Keratinocyte (primary cell): ENCODE measurements at places on chromosomes 4 and X. TPM values are rescaled to one million over a fixed set of nuclear protein-coding genes. Genes with fewer than 3 reads are reported as not detected.

GRCh38 chr4:17630228-17630627 lies 15.8 kb downstream of the MED28 start:
- no peak overlapping the region for H3K4me3 ChIP-seq
- DNase-seq = no peak
- no peaks in the 10 kb centered on the region for H3K4me1 ChIP-seq
- H3K27me3 ChIP-seq = no peaks in the 10 kb centered on the region

DNA sequence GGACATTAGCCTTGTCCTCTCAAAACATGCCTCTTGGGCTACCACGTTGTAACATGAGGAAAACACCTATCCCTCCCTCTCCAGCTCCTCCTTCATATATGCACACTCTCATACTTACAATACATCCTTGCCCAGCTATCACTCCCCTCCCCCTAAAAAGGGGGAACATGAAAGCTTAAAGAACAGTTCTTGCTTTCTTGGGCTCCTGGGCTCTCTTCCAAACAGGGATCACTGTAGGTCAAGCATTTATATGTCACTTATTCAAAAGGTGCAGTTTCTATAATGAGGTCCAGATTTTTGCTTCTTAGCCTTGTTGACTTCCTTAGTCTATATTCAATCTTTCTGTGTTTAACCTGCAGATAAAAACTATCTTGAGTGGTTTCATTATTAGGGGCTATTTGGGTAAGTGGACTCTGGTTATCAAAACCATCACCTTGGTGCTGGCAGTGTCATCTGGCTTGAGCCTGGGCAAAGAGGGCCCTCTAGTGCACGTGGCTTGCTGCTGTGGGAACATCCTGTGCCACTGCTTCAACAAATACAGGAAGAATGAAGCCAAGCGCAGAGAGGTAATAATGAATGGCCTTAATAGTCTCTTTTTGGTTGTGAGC lies 119.4 kb downstream of the AKAP4 start:
- no peaks in the 10 kb centered on the region for H3K27me3 ChIP-seq
- H3K4me1 ChIP-seq = no peaks in the 10 kb centered on the region
- H3K27ac ChIP-seq = no peak overlapping the region

- H3K36me3 ChIP-seq = no peaks in the 10 kb centered on the region
- DNase-seq = no peak
- H3K4me3 ChIP-seq = no peak overlapping the region
- no peak overlapping the region for H3K27ac ChIP-seq
These were observed 47.8 kb downstream of the COMMD8 start for GRCh38 chr4:47415719-47416118.

DNA sequence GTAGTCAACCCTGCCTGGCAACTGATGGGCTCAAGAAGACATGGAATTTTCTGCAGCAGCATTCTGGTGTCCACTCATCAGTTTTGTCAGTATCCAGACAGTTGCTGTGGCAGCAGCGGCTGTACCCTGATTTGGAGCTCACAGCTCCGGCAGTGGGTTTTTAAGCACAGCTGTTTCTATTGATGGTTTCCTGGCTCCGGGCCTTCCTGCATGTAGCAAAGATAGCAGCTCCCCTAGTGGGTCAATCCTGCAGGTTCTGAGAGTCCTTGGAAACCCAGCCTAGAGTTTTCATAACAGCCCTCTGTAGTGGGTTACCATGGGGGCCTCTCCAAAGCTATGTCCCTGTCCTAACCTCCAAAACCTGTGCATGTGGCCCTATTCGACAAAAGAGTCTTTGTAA lies 84.0 kb upstream of the ATP6AP2 start:
- H3K4me3 ChIP-seq = no peak overlapping the region
- no peak overlapping the region for H3K27ac ChIP-seq
- DNase-seq = no peak
- no peaks in the 10 kb centered on the region for H3K36me3 ChIP-seq

DNA sequence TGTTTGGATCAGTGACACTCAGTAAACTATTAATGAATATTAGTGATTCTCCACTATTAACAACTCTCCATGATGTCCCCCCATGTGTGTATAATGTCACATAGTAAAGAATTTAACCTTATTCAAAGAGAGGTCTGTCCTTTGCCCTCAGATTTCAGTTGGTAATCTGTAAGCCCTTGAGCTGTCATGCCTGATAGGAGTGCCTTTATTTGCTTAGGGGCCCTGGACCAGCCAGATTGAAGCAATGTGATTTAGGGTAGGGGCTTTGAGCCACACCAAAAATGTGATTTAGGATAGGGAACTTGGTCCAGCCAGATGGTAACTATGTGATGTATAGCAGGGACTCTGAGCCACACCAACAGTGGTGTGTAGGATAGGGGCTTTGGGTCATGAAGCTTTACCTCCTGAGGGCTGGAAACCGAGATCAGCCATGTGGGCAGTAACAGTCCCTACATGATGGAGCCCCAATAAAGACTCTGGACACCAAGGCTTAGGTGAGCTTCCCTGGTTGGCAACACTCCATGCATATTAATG lies 44.3 kb upstream of the PAGE4 start:
- no peaks in the 10 kb centered on the region for H3K4me1 ChIP-seq
- DNase-seq = no peak
- no peak overlapping the region for H3K4me3 ChIP-seq
- no peaks in the 10 kb centered on the region for H3K27me3 ChIP-seq
- H3K36me3 ChIP-seq = no peaks in the 10 kb centered on the region
- H3K27ac ChIP-seq = no peak overlapping the region

DNA sequence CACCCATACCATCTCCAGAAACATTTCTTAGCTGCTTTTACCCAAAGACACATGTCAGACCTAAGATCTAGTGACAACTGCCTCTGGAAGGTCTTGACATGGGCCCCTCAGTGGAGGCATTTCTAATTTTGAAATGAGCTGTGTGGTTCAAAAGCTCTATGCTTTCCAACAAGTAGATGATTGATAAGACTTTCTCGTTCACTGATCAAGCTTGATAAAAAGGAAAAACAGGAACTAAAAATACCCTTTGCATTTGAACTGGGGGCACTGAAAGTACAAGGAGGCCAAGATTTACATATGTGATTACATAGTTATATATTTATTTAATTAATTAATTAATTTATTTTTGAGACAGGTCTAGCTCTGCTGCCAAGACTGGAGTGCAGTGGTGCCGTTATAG lies 61.3 kb upstream of the SCOC start:
- H3K4me1 ChIP-seq = peaks cover 18% of the 10 kb centered on the region
- DNase-seq = no peak
- H3K36me3 ChIP-seq = no peaks in the 10 kb centered on the region
- H3K27ac ChIP-seq = no peak overlapping the region
- H3K4me3 ChIP-seq = no peak overlapping the region
- no peaks in the 10 kb centered on the region for H3K27me3 ChIP-seq

DNA sequence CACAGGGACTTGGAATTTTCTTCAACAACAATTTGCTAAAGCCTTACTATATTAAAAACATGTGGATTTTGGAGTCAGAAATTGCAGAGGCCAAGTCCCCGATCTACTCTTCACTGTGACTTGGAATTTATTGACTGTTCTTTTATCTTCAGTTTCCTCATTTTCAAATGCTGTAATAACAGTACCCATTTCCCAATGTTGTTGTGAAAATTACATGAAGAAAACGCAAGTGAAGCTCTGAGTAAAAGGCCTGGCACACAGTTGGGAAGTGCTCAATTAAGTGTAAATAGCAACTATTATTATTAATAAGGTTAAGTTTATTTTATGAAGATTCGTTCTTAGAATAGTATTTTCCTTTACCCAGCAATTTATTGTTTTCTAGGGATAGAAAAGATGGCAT lies 15.7 kb downstream of the STBD1 start:
- H3K27ac ChIP-seq = no peak overlapping the region
- H3K27me3 ChIP-seq = no peaks in the 10 kb centered on the region
- no peak for DNase-seq
- no peaks in the 10 kb centered on the region for H3K4me1 ChIP-seq
- H3K36me3 ChIP-seq = no peaks in the 10 kb centered on the region

- no peak for DNase-seq
- H3K36me3 ChIP-seq = no peaks in the 10 kb centered on the region
- no peaks in the 10 kb centered on the region for H3K4me1 ChIP-seq
- H3K27me3 ChIP-seq = peaks cover 17% of the 10 kb centered on the region
- H3K4me3 ChIP-seq = no peak overlapping the region
These were observed 40.2 kb upstream of the NHSL2 start for GRCh38 chrX:71870208-71871098.

- H3K27me3 ChIP-seq = no peaks in the 10 kb centered on the region
- no peak overlapping the region for H3K4me3 ChIP-seq
- H3K4me1 ChIP-seq = no peaks in the 10 kb centered on the region
- H3K27ac ChIP-seq = no peak overlapping the region
- DNase-seq = no peak
- no peaks in the 10 kb centered on the region for H3K36me3 ChIP-seq
These were observed 187.8 kb upstream of the NUDT6 start for GRCh38 chr4:123110147-123110546.

ABLIM2 gene
- polyA plus RNA-seq = 0.94 to 3.0 TPM (median 1.1 TPM) in 3 replicates

EXOC1L gene
- polyA plus RNA-seq = not detected in 3 replicates

GRCh38 chrX:111504941-111505340 lies 6.5 kb upstream of the SERTM2 start:
- H3K4me1 ChIP-seq = peaks cover 2% of the 10 kb centered on the region
- DNase-seq = no peak
- no peak overlapping the region for H3K4me3 ChIP-seq
- H3K36me3 ChIP-seq = no peaks in the 10 kb centered on the region
- no peaks in the 10 kb centered on the region for H3K27me3 ChIP-seq

GRCh38 chrX:131951166-131951565 lies 71.9 kb upstream of the STK26 start:
- H3K36me3 ChIP-seq = no peaks in the 10 kb centered on the region
- H3K27ac ChIP-seq = no peak overlapping the region
- no peaks in the 10 kb centered on the region for H3K27me3 ChIP-seq
- H3K4me1 ChIP-seq = no peaks in the 10 kb centered on the region
- no peak overlapping the region for H3K4me3 ChIP-seq

GRCh38 chr4:85514783-85515182 lies 39.8 kb downstream of the ARHGAP24 start:
- no peak overlapping the region for H3K27ac ChIP-seq
- no peak overlapping the region for H3K4me3 ChIP-seq
- H3K4me1 ChIP-seq = no peaks in the 10 kb centered on the region
- H3K27me3 ChIP-seq = no peaks in the 10 kb centered on the region

GRCh38 chrX:106905064-106905708 lies 2.0 kb upstream of the RIPPLY1 start:
- no peak for DNase-seq
- H3K27ac ChIP-seq = no peak overlapping the region
- H3K36me3 ChIP-seq = no peaks in the 10 kb centered on the region
- H3K4me3 ChIP-seq = no peak overlapping the region
- no peaks in the 10 kb centered on the region for H3K4me1 ChIP-seq

DNA sequence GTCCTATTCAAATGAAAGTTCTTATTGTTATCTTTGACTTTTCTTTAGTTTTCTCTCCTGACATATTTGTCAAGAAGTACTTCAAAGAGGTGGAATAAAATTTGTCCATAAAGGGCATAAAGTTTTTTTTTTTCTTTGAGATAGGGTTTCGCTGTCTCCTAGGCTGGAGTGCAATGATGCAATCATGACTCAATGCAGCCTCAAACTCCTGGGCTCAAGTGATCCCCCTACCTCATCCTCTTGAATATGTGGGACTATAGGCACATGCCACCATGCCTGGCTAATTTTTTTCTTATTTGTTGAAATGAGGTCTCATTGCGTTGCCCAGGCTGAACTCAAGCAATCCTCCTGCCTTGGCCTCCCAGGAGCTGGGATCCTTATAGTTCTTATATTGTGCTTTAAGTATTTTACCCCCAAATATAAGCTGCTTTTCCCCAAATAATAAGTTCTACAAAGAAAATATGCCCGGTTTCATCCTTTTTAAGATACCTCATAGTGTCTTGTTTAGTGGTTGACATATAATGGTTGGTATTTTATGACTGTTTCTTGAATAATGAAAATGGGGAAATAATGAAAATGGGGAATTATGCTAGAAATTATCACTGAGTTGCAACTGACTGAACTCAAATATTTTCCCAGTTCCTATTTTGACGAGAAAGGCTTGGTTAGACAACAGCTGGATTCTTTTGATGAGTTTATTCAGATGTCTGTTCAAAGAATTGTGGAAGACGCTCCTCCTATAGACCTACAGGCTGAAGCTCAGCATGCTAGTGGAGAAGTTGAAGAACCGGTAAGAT lies 11.6 kb downstream of the POLR2B start:
- peaks cover 7% of the 10 kb centered on the region for H3K4me1 ChIP-seq
- no peaks in the 10 kb centered on the region for H3K27me3 ChIP-seq
- no peak overlapping the region for H3K4me3 ChIP-seq
- peak overlapping the region; percentile 19 for H3K27ac ChIP-seq

ZNF827 gene
- 4.7 to 9.8 TPM (median 5.2 TPM) in 3 replicates for polyA plus RNA-seq

DNA sequence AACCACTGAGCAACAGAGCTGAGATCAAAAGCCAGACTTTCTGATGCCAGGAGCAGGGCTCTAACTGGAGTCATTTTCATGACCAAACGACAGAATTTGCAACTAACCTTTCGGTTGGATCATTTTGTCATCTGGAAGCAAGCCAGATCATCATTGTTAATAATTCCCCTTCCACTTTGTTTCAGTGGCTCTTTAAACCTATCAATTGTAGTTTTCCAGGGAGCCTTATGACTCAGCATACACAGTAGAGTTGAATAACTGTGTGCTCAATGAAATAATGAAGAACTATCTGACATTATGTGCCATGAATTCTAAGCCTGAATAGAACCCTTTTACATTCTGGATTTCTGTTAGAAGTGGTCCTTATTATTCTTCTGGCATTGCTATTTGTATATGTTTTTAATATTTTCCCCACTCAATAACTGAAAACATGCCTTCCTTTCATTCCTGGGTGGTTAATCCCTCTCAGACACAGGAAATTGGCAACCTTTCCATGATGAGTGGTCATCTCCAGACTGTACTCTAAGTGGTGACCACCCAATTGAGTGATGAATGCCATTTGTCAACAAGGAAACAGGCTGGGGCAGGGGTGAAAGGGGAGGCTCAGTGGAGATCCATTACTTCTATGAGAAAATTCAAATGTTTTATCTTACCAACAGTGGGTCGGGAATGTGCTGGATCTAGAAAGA lies 431.8 kb downstream of the BCOR start:
- H3K4me1 ChIP-seq = no peaks in the 10 kb centered on the region
- H3K27ac ChIP-seq = no peak overlapping the region

GRCh38 chr4:91127192-91127591 lies 1000.0 kb downstream of the CCSER1 start:
- H3K4me1 ChIP-seq = no peaks in the 10 kb centered on the region
- H3K27ac ChIP-seq = no peak overlapping the region
- DNase-seq = no peak
- no peaks in the 10 kb centered on the region for H3K27me3 ChIP-seq
- no peaks in the 10 kb centered on the region for H3K36me3 ChIP-seq
